ENCODE measurements at places on chromosomes 6 and 20.
A peak's percentile ranks its signal among the peaks of the same experiment; 100 is the strongest.

DNA sequence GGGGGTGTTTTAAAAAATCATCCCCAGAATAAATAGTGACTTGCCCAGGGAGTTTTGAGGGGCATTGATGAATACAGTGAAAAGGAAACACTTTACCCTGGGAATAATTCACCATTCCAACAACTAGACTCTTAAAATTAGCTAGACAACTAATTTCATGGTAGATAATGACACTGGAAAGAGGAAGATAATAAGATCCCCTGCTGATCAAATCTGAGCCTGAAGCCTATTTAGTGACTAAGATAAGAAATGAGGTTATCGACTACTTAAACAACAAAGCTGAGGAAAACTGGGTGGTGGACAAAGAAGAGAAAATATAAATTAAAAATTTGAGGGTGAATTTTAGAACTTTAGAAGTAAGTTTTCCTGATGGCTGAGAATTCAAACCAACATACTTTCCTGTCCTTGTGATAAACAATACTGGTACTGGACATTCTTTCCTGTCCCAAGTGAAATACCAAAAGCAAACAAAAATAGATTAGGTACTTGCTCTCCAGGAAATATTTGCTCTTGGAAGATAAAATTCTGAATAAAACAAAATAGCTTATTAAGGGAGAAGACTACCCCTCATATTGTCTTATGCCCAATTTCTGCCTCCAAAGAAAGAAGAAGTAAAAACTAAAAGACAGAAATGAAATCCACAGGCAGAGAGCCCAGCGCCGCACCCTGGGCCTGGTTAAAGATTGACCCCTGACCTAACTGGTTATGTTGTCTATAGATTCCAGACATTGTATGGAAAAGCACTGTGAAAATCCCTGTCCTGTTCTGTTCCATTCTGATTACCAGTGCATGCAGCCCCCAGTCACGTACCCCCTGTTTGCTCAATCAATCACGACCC lies 64.0 kb upstream of the ADGRF4 start:
- no peak for DNase-seq

DNA sequence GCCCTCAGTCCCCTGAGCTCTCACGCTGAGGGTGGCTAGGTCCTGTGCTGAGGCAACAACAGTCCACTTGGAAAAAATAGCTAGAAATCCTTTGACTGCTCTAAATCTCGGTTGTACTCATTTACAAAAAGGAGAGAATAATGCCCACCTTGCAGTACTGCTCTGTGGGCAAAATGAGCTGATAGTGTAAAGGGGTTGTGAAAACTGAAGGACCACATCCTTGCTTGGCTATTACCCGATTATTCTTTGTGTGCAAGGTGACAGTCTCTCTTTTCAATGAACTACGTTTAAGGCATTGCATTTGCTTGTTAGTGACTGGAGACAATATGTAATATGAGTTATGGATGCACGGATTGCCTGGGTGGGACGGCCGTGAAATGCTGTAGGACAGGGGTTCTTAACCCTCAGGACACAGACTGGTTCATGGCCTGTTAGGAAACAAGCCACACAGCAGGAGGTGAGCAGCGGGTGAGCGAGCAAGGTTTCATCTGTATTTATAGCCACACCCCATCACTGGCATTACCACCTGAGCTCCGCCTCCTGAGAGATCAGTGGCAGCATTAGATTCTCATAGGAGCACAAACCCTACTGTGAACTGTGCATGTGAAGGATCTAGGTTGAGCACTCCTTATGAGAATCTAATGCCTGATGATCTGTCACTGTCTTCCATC lies 14.6 kb downstream of the SAMD3 start:
- no peak for DNase-seq

GRCh38 chr20:4726710-4727397 lies 5.1 kb downstream of the PRND start:
- DNase-seq, result peak; percentile 34

- no peak for DNase-seq
Observed at GRCh38 chr6:143579703-143580102, 68.2 kb upstream of the FUCA2 start.

- DNase-seq, result no peak
Observed at GRCh38 chr6:82836022-82836575, 229.5 kb downstream of the UBE3D start.

DNA sequence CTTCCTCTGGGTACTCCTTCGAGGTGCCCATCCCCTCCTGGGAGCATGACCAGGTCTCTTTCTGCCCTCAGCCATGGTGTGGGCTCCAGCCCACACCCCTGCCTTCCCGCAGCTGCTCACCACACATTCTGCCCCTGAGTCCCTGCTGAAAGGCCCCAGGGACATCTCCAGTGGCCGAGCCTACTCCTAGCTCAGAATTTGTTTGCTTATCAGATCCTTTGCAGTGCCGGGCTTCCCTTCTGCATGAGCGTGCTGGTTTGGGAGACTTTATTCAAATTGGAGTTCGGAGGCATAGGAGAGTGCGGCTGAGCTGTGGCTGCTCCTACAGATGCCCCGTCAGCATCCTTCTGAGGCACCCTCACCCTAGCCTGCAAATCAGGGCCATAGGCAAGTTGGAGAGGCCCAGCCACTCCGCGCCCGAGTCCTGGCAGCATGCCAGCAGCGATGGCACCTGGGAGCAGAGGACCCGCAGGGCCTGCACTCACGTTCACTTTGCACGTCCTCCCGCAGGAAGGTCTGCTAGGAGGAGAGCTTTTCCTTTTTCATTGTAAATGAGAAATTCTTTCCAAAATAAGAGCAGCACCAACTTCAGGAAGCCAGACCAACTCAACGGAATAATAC lies 327.3 kb downstream of the QKI start:
- DNase-seq, result no peak

DNA sequence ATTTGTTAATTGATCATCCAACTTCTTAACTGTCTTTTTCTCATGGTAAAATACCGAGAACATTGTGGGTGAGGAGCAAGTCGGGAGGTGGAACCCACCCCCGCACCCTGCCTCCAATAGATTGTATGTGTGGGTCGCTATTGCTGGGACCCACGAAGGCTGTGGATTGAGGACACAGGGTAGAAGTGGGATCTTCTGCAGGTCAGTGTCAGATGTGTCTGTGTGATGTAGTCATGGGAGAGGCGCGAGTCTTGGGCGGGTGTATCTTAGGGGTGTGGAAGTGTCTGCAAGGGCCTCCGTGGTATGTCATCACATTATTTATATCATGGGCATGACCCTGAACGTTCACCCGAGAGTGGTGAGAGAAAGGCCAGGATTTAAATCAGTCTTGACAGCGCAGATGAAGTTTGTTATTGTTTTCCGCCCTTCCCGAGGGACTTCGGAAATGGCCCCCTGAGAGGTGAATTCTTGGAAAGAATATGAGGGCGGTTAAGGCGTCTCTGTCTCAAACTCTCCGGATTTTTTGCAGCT lies 472 bp upstream of the PAQR8 start:
- peak; percentile 21 for DNase-seq

- no peak for DNase-seq
Observed at GRCh38 chr6:4169028-4169789, 33.8 kb upstream of the ECI2 start.

DNA sequence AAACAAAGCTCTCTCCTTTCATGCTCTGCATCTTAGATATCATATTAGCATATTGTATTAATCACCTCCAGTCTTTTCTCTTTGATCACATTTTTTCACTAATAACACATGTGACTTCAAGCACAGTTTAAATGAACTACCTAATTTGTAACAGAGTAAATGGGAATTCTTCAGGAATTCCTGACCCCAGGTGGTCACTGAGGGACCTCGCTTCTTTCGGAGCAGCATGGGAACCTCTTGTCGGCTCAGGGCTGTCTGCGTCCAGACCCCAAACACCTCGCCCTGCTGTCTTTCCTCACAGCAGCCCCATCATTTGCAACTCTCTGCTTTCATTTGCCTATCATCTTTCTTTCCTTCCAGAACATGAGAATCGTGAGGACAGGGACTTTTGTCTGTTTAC lies 103.5 kb downstream of the DACT2 start:
- no peak for DNase-seq

- DNase-seq, result no peak
Observed at GRCh38 chr6:33696548-33697518, 14.7 kb downstream of the UQCC2 start.

DNA sequence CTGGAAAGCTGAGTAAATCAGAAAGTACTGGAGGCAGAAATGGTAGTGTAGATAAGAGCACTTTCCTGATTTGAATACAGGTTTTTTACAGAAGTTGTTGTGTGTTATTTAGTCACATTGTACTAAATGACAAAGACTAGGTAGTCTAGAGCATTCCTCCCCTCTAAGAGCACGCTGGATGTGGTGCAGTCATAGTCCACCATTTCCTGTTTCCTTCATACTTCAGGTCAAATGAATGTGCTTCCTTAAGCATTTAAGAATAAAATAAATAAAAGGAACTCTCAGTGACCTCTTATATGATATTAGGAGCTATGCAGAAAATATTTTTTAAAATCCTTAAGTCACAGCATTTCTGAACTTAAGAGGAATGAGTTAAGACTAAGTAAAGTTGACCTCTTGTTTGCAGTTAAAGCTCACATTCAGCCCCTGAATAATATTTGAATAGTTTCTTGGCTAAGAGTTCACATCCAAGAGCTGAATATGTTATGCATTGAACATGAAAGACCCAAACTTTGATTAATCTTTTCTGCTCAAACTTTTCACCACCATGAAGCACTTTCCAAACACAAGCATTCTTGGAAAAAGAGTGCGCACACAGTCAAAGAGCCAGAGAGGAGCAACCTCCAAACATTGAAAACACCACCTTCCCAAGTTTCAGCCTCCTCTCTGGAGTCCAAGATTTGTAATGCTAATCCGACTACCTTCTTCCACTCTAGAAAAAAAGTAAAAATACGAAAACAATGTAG lies 53.4 kb upstream of the TMEM30A start:
- DNase-seq, result no peak

DNA sequence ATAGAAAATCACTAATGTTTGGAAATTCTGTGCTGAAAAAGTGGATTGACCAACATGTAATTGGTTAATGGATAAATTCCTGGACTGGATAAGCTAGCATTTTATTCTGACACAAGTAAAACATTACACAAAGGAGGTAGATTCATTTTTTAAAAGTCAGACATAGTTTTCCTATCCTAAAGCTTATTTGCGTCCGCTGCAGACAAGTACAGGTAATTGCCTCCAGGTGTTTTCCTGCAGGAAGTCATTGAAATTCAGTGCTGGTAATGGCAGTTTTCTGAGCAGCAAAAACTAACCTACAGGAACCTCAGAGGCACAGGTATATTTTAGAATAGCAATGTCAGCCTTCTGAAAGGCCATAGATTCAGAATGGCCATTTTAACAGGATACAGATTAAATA lies 20.0 kb upstream of the HIVEP1 start:
- no peak for DNase-seq

- no peak for DNase-seq
Observed at GRCh38 chr20:59743767-59744485, 139.6 kb downstream of the PHACTR3 start.

DNA sequence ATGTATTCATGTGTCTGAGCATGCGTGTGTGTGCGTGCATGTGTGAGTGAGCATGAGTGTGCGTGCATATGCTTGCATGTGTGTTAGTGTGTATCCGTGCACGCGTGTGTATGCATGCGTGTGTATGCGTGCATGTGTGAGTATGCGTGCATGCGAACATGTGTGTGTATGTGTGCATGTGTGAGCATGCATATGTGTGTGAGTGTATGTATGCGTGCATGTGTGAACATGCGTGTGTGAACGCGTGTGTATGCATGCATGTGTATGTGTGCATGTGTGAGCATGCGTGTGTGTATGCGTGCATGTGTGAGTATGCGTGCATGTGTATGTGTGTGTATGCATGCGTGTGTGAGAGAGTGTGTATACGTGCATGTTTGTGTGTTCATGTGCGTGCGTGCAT lies 77.9 kb downstream of the SMOC2 start:
- no peak for DNase-seq

GRCh38 chr6:36650848-36651478 lies 27.6 kb upstream of the CDKN1A start:
- no peak for DNase-seq

GRCh38 chr20:10576411-10577090 lies 97.2 kb downstream of the JAG1 start:
- DNase-seq, result no peak

DNA sequence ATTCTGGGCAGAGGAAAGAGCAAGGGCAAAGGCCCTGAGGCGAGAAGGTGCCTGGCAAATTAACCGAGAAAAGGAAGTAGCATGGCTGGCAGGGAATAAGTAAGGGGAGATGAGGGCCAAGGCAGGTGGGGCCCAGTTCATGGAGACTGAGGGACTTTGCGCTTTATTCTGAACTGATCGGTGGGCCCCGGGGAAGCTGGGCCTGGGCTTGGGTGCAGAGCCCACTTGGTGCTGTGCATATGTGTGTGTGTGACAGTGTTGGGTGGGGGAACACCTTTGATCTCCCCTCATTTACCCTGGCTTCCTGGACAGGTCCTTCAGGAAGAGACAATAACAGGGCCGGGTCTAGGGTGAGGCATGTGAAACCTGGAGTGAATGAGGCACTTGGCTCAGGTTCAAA lies 2.9 kb upstream of the MDFI start:
- DNase-seq, result no peak

- no peak for DNase-seq
Observed at GRCh38 chr20:58682656-58683531, 9.7 kb upstream of the NPEPL1 start.

DNA sequence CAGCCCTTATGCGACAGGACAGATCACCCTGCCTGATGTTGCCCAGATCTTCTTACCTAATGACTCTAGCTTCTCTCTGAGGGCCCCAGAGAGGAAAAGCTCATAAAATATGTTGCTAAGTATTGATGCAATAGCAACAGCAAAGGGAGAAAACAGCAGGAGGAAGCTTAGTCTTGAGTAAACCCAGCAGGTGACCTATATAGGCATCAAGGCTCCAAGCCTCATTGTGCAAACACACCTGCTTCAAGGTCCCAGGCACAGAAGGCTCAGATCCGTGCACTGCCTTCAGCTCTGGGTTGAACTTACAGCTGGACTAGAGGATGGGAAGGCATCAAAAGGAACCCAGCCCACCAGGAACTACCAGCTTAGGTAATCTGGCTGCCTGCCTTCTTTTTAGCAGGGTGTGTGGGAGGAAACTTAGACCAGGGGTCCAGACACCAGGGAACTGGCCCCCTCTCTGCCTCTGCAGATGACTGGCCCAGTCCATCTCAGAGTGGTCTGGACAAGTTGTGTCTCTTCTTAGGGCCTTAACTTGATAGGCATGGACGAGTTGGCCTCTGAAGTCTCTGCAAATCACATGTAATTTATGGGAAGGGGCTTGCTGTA lies 34.4 kb downstream of the TGM3 start:
- DNase-seq, result no peak
